ENCODE measurements at places on chromosomes 13 and 19.

- no peak for DNase-seq
Observed at GRCh38 chr19:38386971-38387549, 774 bp downstream of the GGN start.

DNA sequence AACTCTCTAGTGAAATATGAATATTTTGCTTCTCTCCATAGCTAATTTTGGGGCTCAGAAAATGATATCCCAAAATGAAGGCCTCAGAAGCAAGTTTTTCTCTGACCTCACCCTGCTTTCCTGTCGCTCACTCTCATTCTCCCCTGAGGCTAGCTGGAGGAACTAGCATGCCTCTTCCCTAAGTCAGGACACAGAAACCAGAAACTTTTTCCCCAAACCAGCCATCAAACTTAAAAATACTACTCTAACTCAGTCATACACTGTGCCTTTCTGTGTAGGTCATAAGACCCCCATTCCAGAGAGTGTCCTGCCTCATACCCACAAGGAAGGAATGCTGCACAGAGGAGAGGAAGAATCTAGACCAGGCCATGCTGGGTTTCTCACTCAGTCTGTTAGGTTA, 329.6 kb downstream of the PCDH20 start:
- DNase-seq = no peak

DNA sequence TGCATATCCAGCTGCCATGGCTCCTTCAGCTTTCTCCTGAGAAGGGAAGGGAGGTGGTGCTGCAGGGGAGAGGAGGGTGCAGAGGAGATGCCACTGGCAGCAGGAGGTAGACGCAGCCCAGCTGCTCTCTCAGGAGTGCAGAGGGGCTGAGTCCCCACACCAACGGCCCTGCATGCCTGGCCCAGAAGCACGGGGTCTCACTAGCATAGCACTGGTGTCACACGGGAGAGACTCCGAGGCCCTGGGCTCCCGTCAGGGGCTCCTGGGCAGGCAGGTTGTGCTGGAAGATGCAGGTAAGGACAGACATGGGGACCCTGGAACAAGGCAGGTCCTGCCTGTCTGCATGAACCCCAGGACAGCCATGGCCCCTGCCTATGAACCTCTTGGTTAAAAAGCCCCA, 80.1 kb downstream of the C1QTNF9 start:
- DNase-seq = no peak

GRCh38 chr13:79936368-79937136, 404.4 kb downstream of the SPRY2 start:
- no peak for DNase-seq

GRCh38 chr13:37686501-37686900, 87.9 kb upstream of the POSTN start:
- no peak for DNase-seq

GRCh38 chr13:36344886-36345437, 1.2 kb downstream of the SPART start:
- DNase-seq = no peak

- no peak for DNase-seq
Observed at GRCh38 chr19:55146705-55147273, 2.2 kb downstream of the TNNT1 start.

GRCh38 chr13:41457589-41458186, 338 bp downstream of the RGCC start:
- no peak for DNase-seq

DNA sequence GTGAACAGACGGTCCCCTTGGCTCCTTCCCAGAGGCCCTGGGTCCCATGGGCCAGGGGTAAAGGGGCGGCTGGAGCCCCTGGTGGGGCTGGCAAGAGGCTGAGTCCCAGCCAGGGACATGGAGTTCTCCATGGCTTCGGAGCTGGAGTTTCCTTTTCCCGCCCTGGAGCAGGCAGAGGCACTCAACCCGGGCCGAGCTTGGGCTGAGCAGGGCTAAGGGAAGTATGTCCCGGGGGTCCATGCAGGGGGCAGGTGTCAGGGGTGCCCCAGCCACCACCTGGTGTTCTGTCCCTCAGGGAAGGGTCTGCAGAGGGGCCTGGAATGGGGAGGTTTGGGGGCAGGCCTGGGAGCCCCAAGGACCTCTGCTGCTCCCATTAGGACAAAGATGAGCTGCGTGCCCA, 54.0 kb upstream of the TPM4 start:
- DNase-seq = no peak

DNA sequence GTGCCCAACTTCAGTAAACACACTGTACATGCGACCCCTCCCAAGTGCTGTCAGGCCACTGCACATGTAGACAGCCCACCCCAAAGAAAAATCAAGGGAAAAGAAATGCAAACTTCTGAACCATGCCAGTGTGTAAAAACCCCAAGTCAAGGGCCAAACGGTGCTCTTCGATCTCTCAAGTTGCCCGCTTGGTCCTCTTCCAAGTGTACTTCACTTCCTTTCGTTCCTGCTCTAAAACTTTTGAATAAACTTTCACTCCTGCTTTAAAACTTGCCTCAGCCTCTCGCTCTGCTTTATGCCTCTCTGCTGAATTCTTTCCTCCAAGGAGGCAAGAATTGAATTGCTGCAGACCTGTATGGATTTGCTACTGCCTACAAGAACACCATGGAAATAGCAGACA, 600.7 kb downstream of the KCTD12 start:
- no peak for DNase-seq

- no peak for DNase-seq
Observed at GRCh38 chr19:4012975-4013634, 5.6 kb downstream of the PIAS4 start.

DNA sequence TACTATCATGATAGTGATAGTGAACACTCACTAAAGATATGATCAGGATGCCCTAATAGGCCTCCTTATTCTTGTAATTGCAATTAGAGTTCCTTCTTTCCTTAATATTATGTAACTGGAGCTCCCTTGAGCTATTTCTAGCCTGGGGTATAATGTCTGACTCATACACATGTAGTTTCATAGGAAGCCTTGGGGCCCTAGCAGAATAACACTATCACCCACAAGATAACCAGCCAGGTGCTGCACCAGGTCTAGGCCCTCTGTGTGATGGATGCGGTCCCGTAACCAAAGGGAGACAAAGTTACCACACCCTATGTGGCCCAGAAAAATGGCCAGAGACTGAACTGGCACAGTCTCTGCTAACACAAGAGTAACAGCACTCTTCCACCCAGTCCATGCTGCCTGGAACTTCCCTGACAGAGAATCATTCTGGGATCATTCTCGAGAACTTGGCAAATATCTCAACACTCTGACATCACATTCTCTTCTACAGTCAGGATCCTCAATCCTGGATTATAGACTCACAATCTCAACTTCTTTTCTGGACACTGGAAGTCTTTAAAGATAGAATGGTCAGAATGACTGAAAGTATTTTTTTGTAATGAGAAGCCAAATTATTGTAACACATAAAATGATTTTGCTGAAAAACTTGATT, 32.6 kb upstream of the IGFL4 start:
- no peak for DNase-seq

DNA sequence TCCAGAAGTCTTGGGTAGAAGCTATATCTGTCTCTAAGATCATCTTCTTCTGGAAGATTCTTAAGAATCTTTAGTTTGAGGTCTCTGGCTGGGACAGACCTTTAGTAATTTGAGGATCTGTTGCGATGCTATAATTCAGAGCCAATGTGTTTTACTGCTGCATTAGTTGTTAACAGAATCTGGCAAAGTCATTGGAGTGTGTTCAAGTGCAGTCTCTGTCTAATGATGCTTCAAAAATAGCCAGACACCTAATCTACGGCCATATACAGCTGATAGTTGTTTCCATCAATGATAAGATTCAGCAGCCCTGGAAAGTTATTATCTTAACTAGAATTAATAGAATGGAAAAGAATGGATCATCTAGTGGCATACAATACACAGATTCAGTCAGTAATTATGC, 72.6 kb downstream of the CDK8 start:
- DNase-seq = no peak

DNA sequence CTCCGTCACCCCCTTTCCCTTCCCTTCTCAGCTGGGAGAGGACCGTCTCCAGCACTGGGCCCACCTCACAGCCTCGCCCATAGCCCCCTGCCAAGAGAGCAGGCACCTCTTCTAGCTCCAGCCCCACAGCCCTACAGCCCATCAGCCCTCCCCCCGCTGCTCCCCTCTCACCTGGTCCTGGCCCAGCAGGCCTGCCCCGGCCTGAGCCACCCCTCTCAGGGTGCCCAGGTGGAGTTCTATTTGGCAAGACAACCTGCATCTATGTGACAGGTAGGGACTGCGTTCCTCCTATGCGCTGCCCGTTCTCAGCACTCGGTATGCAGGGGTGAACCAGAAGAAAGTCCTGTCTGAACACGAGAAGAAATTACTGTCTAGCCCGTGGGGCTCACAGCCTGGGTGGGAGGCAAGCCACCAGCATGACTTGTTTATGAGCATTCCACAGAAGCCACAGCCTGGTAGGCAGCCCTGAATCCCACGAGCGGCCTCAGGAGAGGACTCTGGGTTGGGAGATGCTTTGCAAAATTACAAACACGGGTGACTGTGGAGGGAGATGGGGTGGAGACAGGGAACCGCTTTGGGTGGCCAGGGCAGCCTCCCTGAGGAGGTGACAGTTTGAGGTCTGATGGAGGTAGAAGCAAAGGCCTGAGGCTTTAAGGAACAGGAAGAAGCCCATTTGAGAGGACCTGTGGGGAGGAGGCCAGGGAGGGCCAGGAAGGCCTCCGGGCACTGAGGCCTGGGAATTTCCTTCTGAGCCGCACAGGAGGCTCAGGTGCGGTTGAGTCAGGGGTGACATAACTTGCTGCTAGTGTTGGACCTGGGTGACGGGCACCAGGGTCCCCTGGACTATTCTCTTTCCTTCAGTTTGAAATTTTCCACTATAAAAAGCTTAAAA, 1.2 kb upstream of the PLEKHF1 start:
- DNase-seq = no peak

GRCh38 chr19:36488846-36489117, 579 bp downstream of the ZNF566 start:
- peak; percentile 5 for DNase-seq

GRCh38 chr19:15829306-15829698, 13.8 kb upstream of the OR10H1 start:
- DNase-seq = no peak

GRCh38 chr13:43835701-43836100, 43.8 kb downstream of the CCDC122 start:
- DNase-seq = no peak

DNA sequence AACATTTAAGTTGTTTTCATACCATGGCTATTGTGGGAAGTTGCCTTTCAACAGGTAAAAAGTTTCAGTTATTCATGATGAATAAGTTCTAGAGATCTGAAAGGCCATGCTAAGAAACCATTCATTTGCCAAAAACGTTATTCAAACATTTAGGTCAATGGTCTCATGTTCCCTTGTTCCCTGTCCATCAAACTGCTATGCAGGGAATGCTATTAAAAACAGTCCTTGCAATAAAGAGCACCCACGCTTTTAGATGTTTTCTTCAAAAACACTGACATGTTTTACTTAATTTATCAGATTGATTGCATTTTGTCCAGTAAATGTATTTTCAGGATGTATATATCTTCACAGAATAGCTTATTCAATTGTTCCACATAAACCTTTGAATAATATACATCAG, 573.2 kb upstream of the PCDH20 start:
- DNase-seq = no peak

- DNase-seq = no peak
Observed at GRCh38 chr13:41017159-41017558, 2.0 kb downstream of the ELF1 start.

DNA sequence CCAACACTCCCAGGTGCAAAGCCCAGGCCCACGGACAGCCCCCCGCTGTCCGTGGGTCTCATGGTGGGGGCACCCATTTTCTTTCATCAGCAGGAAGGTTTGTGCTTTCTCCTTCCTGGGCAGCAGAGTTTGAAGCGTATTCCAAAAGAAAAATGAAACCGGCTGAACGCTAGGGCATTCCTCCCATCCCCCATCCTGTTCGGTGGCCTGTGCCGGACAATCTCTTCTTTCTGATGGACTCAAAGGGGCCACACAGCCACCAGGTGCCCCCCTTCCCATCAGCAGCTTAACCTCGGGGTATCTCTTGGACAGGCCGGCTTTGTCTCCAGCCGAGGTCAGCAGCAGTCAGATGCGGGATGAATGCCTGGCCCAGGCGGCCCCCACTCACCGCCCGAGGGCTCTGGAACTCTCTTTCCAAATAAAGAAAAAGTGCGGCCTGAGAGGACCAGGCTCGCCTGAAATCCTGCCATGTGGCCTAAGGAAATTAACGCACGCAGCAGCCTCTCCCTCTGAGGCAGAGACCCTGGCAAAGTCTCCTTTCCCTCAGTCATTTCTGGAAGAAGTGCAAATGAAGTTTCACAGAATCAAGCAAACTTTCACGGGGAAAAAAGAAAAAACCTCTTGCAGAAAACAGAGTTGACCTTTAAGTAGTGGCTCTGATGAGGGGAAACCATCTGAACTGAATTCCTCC, 67.8 kb downstream of the RASA3 start:
- DNase-seq = no peak

Measured in stimulated activated CD8-positive, alpha-beta memory T cell treated with anti-CD3 and anti-CD28 coated beads, Interleukin-4, amount 100 ng/mL, for 1 hour (primary cell).